ENCODE measurements at places on chromosomes 13 and 19. TPM values are rescaled to one million over a fixed set of nuclear protein-coding genes. Genes with fewer than 3 reads are reported as not detected.

CD70 gene
- polyA plus RNA-seq: not detected

LGI4 gene
- 29.2 TPM for polyA plus RNA-seq

NOTCH3 gene
- polyA plus RNA-seq: 23.1 TPM

AZU1 gene
- 1.4 TPM for polyA plus RNA-seq

CEACAM8 gene
- not detected for polyA plus RNA-seq

ALKBH6 gene
- polyA plus RNA-seq: 17.7 TPM

CD320 gene
- 131 TPM for polyA plus RNA-seq

BEST2 gene
- polyA plus RNA-seq: 0.20 TPM

OR10H1 gene
- polyA plus RNA-seq: not detected

KLK3 gene
- not detected for polyA plus RNA-seq

PEAK3 gene
- polyA plus RNA-seq: not detected

RHPN2 gene
- 94.0 TPM for polyA plus RNA-seq

LIPE gene
- 74.5 TPM for polyA plus RNA-seq

DNAAF3 gene
- 0.64 TPM for polyA plus RNA-seq

ZNF491 gene
- 2.0 TPM for polyA plus RNA-seq

C19orf85 gene
- 3.1 TPM for polyA plus RNA-seq

CEBPA gene
- 5.0 TPM for polyA plus RNA-seq

FRY gene
- 19.4 TPM for polyA plus RNA-seq

MUC16 gene
- polyA plus RNA-seq: not detected

COMP gene
- not detected for polyA plus RNA-seq

GPR18 gene
- not detected for polyA plus RNA-seq

ELAVL1 gene
- 116 TPM for polyA plus RNA-seq

MISP3 gene
- polyA plus RNA-seq: 22.6 TPM

VSTM1 gene
- polyA plus RNA-seq: not detected

PRX gene
- polyA plus RNA-seq: 2.6 TPM

GJB2 gene
- 1.0 TPM for polyA plus RNA-seq

LIG1 gene
- polyA plus RNA-seq: 38.7 TPM

NR2C2AP gene
- 25.0 TPM for polyA plus RNA-seq

WASF3 gene
- 20.0 TPM for polyA plus RNA-seq

LIM2 gene
- polyA plus RNA-seq: not detected

FSTL3 gene
- 10.9 TPM for polyA plus RNA-seq

XRCC1 gene
- polyA plus RNA-seq: 73.4 TPM

ZNF585A gene
- polyA plus RNA-seq: 6.5 TPM

PROZ gene
- not detected for polyA plus RNA-seq

MEIOSIN gene
- polyA plus RNA-seq: not detected

CPB2 gene
- polyA plus RNA-seq: not detected

ZNF345 gene
- 1.4 TPM for polyA plus RNA-seq

PSG4 gene
- polyA plus RNA-seq: not detected

HRC gene
- polyA plus RNA-seq: 3.0 TPM

BORCS8 gene
- polyA plus RNA-seq: 31.0 TPM

MLLT1 gene
- polyA plus RNA-seq: 102 TPM

ZNF235 gene
- polyA plus RNA-seq: 5.3 TPM

LGALS4 gene
- 0.93 TPM for polyA plus RNA-seq

ZNF541 gene
- polyA plus RNA-seq: 0.08 TPM

ZNF230 gene
- 1.2 TPM for polyA plus RNA-seq

BCKDHA gene
- 53.0 TPM for polyA plus RNA-seq

GJB6 gene
- polyA plus RNA-seq: 15.4 TPM

PTPRS gene
- 52.5 TPM for polyA plus RNA-seq

Data from brain (organoid and tissue), 16 donors.